ENCODE measurements at places on chromosomes 5 and 9.

DNA sequence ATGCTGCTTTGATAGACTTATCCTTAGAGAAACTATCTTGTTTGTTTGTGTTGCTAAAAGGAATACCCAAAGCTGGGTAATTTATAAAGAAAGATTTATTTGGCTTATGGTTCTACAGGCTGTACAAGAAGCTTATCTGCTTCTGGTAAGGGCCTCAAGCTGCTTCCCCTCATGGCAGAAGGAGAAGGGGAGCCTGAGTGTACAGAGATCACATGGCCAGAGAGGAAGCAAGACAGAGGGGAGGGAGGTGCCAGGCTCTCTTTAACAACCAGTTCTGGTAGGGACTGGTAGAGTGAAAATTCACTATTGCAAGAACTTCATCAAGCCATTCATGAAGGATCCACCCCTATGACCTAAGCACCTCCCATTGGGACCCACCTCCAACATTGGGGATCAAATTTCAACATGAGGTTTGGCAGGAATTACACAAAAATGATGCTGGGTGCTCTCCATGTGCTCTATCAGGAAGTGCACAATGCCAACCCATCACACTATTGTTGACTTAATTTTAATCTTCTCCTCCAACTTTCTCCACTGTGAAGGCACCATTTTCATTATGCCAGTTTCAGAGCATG lies 115.1 kb upstream of the SHB start:
- DNase-seq, result no peak

DNA sequence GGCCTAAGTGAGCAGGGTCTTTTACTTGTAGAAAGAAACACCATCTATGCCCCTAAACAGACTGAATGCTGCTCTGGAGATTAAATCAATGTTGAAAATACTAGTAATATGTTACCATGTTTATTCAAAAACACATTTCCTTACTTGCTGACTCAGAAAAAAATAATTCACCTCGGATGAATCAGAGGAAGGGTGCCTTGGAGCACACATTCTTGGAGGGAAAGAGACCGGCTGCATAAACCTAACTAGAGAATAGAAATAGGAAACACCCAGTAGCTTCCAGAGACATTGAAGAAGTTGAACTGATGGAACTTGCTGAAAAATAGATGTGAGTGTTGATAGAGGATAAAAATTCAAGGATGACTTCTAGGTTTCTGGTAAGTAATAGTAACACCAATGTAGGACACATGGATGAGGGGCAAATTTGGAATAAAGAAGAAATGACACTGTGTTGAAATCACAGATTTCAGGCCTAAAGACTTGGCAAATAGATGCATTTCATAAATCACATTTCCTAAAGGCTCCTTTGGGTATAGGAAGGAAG lies 76.9 kb upstream of the MINAR2 start:
- no peak for DNase-seq

DNA sequence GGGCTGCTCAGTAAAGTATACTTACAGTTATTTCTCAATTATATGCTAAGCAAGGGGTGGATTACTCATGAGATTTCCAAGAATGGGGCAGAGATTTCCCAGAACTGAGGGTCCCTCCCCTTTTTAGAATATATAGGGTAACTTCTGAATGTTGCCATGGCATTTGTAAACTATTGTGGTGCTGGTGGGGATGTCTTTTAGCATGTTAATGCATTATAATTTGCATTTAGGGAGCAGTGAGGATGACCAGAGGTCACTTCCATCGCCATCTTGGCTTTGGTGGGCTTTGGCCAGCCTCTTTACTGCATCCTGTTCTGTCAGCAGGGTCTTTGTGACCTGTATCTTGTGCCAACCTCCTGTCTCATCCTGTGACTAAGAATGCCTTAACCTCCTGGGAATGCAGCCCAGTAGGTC lies 35.5 kb downstream of the TTC1 start:
- DNase-seq, result no peak

- DNase-seq, result no peak
Observed at GRCh38 chr9:105053209-105053652, 125.3 kb upstream of the ABCA1 start.

DNA sequence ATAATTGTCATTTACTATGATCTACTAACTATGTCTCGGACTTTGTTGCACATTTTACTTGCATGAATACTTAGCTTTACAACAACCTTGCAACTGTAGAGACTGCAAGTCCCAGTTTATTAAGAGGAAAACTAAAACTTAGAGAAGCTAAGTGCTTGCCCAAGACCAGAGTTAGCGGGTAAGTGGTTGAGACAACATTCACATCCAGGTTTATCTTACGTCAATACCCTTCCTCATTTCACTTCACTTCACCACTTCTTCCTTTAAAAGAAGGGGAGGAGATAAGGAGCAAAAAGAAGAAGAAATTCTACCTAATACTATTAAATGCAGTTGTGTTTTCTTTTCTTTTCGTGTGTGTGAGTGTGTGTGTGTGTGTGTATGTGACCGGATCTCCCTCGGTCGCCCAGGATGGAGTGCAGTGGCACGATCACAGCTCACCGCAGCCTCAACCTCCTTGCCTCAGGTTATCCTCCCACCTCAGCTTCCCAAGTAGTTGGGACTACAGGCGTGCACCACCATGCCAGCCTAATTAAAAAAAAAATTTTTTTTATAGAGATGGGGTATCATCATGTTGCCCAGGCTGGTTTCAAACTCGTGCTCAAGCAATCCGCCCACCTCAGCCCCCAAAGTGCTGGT lies 37.4 kb downstream of the MEGF9 start:
- no peak for DNase-seq

DNA sequence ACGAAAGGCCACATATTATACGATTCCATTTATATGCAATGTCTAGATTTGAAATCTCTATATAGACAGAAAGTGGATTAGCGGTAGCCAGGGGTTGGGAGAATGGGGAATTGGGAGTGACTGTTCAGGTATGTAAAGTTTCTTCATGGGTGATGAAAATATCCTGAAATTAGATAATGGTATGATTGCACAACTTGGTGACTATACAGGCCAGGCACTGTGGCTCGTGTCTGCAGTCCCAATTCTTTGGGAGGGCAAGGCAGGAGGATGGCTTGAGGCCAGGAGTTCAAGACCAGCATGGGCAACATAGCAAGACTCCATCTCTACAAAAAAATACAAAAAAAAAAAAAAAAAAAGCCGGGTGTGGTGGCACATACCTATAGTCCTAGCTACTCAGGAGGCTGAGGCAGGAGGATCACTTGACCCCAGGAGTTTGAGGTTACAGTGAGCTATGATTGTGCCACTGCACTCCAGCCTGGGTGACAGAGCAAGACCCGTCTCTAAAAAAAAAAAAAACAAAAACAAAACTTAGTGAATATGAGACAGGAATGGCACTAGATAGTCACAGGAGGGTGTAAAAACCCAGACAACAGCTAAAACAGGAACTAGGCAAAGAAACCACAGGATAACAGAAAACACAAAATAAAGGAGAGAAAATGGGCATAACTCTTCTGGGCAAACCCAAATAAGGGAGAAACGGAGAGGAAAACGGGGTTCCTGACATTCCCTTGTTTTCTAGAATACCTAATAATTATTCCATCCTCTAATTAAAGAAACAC lies 72.1 kb upstream of the ZNF618 start:
- DNase-seq, result no peak
